Fibroblast of lung (primary cell): ENCODE measurements at places on chromosomes 12 and 14.

- DNase-seq, result peak; percentile 88
Observed at GRCh38 chr14:102215071-102215470, 75.4 kb downstream of the WDR20 start.

DNA sequence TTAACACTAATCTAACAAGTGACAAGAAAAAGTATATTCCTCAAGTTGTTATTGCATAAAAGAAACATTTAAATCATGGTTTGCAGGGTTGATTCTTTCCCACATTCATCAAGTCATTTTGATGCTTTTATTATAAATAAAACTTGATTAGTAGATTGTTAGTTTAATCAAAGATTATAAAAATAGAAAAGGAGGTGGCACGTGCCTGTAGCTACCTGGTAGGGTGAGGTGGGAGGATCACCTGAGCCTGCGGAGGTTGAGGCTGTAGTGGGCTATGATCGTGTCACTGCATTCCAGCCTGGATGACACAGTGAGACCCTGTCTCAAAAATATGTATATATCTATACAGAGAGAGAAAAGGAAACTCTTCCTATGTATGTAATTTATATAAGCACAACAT is 433.2 kb upstream of the RGS6 start:
- DNase-seq, result no peak

DNA sequence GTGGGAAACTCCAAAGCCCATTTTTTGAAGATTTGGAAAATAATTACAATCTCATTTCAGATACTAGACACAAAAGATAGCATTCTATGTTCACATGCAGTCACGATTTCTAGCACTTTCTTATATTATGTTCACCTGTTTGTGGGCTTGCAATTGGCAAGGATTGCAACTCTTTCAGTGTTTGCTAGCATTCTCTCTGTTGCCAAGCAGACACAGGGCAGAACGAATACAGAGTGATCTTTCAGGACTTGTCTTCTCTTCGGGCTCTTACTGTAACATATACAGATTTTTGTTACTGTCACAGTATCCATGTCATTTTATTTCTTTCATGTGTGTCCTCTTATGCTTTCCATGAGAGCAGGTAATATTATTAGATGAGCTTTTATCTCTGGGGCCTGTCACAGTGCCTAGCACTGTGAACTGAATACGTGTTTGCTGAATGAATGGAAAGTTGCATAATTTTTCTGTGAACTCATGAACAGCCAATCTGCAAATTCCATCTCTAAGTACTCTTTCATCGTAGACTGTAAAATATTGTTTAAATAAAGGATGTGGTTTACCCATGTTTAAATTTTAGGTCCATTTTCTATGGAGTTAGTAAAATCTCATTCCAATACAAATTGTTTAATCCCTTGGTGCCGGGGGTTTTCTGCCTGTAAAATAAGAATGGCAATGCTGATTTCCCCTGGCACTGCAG is 105.1 kb downstream of the BMP4 start:
- no peak for DNase-seq

DNA sequence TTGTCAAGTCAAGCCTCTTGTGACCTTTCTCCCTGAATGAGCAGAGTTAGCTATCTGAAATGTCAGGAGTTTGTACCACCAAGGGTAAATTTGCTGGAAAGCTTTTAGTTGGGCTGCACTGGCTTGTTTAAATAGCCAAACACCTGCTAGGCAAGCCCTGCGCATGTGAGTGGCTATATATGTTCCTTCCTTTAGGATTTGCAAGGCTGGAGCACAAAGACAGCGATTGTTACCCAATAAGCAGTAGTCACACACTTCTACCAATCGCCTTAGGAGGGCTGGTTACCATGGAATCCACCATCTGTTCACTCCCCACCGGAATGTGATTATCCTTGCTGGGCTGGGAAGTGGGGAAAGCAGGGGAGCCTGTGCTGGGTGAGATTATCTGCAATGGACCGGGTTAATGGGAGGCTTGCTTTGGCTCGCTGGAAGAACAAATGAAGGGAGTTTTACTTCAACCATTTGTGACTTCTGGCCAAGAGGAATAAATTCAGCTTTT is 102.5 kb downstream of the FGD4 start:
- peak; percentile 80 for DNase-seq

GRCh38 chr14:48035836-48036235 is 360.4 kb upstream of the MDGA2 start:
- no peak for DNase-seq

GRCh38 chr14:61513986-61514830 is 181.1 kb upstream of the HIF1A start:
- DNase-seq, result peak; percentile 46

DNA sequence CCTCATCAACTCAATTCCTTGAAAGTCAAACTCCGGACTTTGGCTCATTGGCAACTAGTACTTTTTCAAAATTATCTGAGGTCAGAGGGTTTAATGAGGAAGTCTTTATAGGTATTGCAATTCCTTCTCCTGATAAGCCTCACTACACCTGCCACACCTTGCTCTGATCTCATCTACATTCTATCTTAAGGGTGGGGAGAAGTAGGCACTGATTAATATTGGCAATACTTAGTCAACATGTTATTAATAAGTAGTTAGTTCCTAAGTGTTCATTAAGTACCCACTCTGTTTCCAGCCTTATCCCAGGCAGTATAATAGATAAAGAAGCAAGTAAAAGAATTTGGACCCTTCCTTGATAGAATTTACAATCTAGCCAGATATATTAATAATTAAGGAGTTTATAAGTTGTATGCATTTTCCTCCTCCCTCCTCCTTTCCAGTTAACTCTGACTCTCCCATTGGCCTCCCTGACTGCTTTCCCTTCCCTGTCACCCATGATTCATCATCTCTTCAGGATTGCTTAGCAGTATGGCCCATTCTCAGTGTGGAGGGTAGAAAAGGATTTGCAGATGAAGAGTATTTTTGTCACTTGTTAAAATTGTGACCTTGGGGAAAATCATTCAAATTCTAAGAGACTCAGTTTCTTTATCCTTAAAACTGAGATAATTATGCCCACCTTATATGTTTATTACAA is 231.0 kb upstream of the ATP2B1 start:
- DNase-seq, result no peak

DNA sequence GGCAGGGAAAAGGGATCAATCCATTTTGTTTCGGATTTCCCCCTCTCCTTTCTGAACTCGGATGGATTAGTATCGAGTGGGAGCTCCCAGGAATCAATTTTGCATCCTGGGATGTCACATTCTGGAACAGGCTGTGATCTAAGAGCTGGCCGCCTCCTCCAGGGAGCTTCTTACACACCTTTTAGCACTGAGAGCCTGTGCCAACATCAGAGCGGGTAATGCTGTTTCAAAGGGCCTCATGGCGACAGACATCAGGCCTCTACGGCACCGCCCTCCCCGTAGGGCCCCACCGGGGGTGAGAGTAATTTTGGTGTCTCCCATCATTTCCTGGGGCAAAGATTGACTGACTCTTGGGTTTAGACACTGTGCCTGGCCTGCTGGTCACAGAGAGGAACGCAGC is 2.7 kb downstream of the GALNT9 start:
- DNase-seq, result no peak

- no peak for DNase-seq
Observed at GRCh38 chr12:11980115-11980514, 90.6 kb upstream of the BCL2L14 start.
